Jurkat, Clone E6-1 (cell line): ENCODE measurements at places on chromosomes 4 and X.

DNA sequence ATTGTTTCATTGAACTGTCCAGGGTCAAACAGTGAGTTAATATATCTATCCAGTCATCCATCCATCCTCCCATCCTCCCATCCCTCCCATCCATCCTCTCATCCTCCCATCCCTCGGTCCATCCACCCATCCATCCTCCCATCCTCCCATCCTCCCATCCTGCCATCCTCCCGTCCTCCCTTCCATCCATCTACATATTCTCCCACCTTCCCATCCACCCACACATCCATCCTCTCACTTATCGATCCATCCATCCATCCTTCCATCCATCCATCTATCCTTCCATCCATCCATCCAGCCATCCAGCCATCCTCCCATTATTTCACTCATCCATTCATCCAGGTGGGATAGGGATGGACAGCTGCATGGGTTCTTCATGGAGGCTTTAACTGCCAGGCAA is 35.4 kb upstream of the PSAPL1 start:
- DNase-seq: no peak

DNA sequence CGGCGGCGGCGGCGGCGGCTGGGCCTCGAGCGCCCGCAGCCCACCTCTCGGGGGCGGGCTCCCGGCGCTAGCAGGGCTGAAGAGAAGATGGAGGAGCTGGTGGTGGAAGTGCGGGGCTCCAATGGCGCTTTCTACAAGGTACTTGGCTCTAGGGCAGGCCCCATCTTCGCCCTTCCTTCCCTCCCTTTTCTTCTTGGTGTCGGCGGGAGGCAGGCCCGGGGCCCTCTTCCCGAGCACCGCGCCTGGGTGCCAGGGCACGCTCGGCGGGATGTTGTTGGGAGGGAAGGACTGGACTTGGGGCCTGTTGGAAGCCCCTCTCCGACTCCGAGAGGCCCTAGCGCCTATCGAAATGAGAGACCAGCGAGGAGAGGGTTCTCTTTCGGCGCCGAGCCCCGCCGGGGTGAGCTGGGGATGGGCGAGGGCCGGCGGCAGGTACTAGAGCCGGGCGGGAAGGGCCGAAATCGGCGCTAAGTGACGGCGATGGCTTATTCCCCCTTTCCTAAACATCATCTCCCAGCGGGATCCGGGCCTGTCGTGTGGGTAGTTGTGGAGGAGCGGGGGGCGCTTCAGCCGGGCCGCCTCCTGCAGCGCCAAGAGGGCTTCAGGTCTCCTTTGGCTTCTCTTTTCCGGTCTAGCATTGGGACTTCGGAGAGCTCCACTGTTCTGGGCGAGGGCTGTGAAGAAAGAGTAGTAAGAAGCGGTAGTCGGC is 528 bp downstream of the FMR1 start:
- DNase-seq: peak; percentile 10

- DNase-seq: no peak
These were observed 61.1 kb upstream of the MTM1 start for GRCh38 chrX:150507251-150507856.

DNA sequence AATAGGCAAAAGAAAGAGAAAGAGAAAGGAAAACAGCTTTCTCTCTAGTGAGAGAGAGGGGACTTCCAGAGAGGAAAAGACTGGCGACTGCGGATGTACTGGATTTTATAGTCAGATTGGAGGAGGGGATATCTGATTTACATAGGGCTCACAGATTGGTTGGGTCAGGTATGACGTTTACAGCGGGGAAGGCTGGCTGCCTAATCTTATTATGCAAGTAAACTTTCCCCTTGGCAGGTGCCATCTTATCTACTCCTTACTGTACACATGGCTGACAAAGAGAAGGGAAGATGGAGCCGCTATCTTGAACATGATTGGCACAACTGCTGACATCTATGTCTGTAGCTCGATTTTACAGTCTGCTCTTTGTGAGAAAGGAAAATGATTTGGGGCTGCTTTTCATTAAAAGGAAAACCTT is 25.4 kb downstream of the RBPJ start:
- DNase-seq: no peak

DNA sequence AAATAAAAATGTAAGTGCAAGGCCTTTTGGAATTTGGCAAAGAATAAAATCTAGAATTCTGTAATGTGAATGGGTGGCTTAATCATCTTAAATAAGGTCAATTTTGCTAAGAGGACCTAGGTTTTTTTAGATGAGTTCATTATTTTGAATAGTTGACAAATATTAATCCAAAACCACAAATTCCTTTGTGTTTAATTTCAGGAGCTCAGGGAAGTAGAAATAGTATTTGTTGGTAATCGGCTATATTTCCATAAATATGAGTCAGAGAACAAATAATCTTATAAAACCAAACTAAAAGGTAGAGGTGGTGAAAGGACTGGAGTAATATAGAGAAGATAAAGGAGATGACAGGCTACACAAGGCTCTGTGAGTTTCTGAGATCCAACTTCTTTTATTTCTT is 190.4 kb upstream of the TLL1 start:
- DNase-seq: no peak

GRCh38 chr4:42167709-42168108 is 15.3 kb upstream of the BEND4 start:
- DNase-seq: no peak

DNA sequence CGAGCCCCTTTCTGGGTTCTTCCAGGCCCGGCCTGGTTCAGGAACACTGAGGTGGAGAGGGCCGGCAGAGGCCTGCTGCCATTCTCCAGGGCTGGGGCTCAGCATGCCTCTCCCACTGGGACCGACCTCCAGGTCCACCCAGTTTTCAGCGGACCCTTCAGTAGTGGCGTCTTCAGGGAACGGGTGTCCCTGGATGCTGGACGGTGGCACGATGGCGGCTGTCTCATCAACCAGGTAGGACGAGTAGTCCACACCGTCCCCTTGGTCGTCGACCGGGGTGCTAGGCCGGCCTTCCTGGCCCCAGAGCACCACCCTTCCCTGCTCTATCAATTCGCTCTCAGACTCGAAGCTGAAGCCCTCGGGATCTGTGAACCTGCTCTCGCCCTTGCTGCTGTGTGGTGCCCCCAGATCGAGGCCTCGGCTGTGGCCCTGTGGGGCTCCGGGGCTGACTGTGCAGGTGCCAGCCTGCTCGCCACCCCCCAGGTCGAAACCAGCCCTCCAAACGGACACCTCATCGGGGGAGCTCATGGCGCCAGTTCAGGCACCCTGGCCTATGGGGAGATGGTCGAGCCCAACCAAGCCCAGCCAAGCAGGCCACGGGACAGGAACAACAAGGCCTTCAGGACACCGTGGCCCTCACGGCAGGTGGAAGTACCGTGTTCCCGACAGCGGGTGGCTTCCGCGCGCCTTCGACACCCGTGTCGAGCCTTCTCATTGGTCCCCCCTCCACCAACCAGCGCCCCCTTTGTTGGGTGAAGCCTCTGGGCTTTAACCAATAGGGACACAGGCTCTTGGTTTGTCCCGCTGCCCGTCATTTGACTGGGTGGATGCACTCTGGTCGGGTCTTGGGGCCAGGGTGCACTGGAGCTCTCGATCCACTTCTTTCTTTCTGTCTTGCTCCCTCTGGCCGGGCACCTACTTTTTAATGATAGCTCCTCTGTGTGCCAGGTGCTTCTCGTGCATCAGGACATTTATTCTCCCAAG is 814 bp upstream of the LOC101059915 start:
- no peak for DNase-seq
